Activated CD8-positive, alpha-beta T cell treated with anti-CD3 and anti-CD28 coated beads for 36 hours (primary cell): ENCODE measurements at places on chromosomes 13 and 19. TPM values are rescaled to one million over a fixed set of nuclear protein-coding genes. Genes with fewer than 3 reads are reported as not detected.

RABAC1 gene
- 49.6 TPM for total RNA-seq

DNA sequence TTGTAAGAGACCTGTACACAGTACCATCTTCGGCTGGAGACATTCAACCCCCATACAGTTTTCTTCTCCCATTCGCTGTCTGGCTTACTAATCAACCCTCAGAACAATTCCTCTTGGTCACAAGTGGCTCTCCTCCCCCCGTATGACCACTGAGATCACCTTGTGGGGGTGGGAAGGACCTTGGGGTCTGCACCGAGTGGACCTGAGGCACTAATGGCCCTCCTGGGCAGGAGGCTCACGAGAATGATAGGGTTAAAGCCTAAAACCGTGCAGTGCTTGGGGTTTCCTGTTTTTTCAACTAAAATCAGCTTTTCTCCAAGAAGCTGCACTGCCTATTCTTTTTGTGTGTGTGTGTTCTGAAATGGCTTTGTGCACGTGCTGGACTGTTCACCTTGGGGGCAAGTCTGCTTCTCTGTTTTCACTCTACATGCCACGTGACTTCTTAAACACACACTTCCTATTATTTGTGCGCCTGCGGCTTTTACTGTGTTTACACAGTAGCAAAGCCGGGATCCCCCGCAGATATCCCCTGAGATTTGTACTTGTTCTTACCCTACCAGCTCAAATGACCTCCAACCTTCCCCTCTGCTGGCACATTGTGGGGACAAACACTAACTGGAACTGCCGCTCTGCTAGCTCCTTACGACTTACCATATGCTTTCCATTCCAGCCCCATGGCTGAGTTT lies 12.3 kb downstream of the RBM26 start:
- H3K4me1 ChIP-seq = peaks cover 71% of the 10 kb centered on the region
- peaks cover 47% of the 10 kb centered on the region for H3K36me3 ChIP-seq
- DNase-seq = peak; percentile 53
- peak overlapping the region; percentile 57 for H3K4me3 ChIP-seq
- H3K27me3 ChIP-seq = no peaks in the 10 kb centered on the region

- H3K27me3 ChIP-seq = peaks cover 2% of the 10 kb centered on the region
- H3K27ac ChIP-seq = no peak overlapping the region
- H3K36me3 ChIP-seq = no peaks in the 10 kb centered on the region
- DNase-seq = no peak
- H3K4me3 ChIP-seq = no peak overlapping the region
Observed at GRCh38 chr13:25214491-25215252, 42.6 kb upstream of the AMER2 start.

DNA sequence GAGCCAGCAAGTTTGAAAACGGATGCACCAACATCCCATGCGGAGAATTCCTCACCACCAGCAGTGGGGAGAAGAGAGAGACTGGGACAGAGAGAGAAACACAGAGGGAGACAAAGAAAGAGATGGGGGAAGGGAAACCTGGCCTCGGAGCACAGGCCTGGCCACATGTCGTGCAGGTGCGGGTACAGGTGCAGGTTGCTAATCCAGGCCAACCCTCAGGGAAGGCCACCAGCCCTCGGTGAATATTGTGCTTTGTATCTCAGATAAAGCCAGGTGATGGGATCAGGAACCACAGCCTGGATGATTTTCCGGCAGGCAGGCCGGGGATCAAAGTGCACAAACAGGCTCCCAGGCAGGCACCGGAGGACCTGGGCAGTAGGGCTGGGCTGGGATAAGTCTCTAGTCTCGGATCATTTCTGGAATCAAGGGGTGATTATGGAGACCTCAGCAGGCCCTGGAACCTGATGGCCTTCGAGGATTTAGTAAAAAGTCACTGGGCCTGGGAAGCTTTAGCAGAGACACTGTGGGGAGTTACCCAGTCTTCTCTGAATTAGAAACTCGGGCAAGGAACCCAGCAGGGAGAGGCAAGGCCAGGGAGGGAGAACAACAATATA lies 3.7 kb downstream of the GAS6 start:
- no peak overlapping the region for H3K27ac ChIP-seq
- DNase-seq = no peak
- peaks cover 7% of the 10 kb centered on the region for H3K4me1 ChIP-seq
- no peak overlapping the region for H3K4me3 ChIP-seq
- H3K36me3 ChIP-seq = no peaks in the 10 kb centered on the region

C13orf42 gene
- not detected for total RNA-seq

DNA sequence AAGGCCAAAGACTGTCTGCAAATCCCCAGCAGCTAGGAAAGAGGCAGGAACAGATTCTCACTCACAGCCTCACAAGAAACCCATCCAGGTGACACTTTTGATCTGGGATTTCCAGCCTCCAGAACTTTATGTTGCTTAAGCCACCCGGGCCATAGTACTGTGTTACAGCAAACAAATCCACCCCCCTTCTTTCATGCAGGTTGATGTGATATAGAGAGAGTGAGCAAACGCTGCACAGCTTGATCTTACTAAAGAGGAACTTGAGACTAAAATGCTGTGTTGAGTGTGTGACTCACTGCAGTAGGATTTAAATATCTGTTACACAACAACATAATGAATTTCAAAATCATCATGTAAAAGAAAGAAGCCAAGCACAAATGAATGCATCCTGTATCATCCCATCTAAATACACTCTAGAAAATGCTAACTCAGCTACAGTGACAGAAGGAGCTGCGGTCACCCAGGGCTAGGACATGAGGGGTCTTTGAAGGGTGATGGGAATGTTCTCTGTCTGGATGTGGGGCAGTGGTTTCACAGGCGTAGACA lies 32.2 kb downstream of the RCBTB2 start:
- H3K27me3 ChIP-seq = no peaks in the 10 kb centered on the region
- no peak overlapping the region for H3K4me3 ChIP-seq
- H3K27ac ChIP-seq = no peak overlapping the region

GRCh38 chr13:99218969-99219368 lies 18.3 kb downstream of the UBAC2 start:
- DNase-seq = peak; percentile 76
- H3K27ac ChIP-seq = peak overlapping the region; percentile 85
- H3K4me1 ChIP-seq = peaks cover 94% of the 10 kb centered on the region

CEBPA gene
- total RNA-seq = 0.45 TPM

GRCh38 chr19:57057036-57057686 lies 62.6 kb upstream of the USP29 start:
- no peak overlapping the region for H3K27ac ChIP-seq
- H3K4me3 ChIP-seq = no peak overlapping the region
- no peaks in the 10 kb centered on the region for H3K36me3 ChIP-seq
- no peak for DNase-seq

DNA sequence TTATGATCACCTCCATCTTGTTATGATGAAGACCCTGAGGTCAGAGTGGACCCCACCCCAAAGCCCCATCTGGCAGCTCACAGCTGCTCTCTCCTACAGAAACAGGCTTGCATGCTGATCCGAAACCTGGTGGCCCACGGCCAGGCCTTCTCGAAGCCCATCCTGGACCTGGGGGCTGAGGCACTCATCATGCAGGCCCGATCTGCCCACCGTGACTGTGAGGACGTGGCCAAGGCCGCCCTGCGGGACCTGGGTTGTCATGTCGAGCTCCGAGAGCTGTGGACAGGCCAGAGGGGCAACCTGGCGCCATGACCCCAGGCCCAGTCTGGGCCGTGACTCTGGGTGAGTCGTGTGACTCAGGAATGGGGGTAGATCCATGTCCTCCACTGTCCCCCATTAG lies 6.5 kb upstream of the SLC25A42 start:
- H3K27ac ChIP-seq = no peak overlapping the region
- H3K36me3 ChIP-seq = peaks cover 18% of the 10 kb centered on the region
- H3K4me3 ChIP-seq = no peak overlapping the region
- H3K27me3 ChIP-seq = no peaks in the 10 kb centered on the region
- H3K4me1 ChIP-seq = peaks cover 2% of the 10 kb centered on the region

- no peak overlapping the region for H3K4me3 ChIP-seq
- no peak overlapping the region for H3K27ac ChIP-seq
- H3K4me1 ChIP-seq = no peaks in the 10 kb centered on the region
- no peak for DNase-seq
- H3K27me3 ChIP-seq = no peaks in the 10 kb centered on the region
Observed at GRCh38 chr13:44543369-44543768, 32.8 kb downstream of the TSC22D1 start.

GRCh38 chr13:46165485-46166223 lies 16.3 kb downstream of the LCP1 start:
- peaks cover 82% of the 10 kb centered on the region for H3K4me1 ChIP-seq
- peak overlapping the region; percentile 52 for H3K4me3 ChIP-seq
- H3K27me3 ChIP-seq = no peaks in the 10 kb centered on the region
- H3K36me3 ChIP-seq = peaks cover 70% of the 10 kb centered on the region
- DNase-seq = peak; percentile 77
